Activated naive CD4-positive, alpha-beta T cell (primary cell): ENCODE measurements at places on chromosomes 1 and 21.

DNA sequence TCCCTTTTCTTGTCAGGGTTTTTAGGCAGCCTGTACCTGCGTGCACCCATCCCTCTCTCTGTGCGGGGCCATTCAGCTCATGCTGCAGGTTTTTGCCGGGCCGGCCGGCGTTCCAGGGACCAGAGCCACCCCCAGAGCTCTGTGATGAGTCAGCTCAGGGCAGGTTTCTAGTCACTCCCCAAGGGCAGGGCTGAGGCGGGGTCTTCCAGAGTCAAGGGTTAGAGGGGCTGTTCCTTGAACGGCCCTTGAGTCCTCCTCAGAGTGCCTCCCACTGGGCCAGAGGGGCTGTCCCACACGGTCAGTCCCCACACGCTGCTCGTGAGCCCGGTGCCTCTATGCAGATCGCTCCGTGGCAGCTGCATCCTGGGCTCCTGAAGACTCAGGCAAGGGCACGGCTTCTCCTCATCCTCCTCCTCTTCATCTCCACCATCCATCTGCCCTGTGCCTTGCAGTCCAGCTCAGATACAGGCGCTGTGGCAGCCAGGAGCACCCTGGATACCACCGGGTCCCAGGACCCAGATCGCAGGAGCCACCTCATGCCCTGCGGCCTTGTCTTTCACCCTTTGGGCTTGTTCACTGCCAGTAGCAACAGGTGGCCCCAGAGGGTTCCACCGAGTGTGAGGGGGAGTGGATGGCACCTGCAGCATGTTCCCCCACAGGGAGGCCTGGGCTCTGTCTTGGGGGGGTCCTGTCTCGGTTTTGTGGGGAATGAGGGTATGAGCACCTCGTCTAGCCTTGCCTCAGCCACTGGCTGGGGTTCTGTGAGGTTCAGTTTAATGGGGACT, 17.4 kb downstream of the SLX9 start:
- no peak for DNase-seq

DNA sequence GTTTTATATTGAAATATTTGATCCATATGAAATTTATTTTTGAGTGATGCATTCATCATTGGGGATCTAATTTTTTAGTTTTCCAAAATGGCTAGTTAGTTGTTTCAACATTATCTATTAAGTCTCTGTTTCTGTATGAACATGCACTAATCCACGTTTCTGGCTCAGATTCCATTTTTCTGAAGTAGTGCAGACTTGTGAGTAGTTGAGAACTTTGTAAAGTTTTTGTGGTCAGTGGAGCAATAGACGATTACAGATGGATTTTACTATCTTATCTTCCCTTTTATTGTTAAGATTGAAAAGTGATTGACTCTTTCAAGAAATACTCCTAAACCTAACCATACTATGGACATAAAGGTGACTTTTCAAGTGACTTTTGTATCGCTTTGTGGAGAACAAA, 16.7 kb downstream of the SOAT1 start:
- no peak for DNase-seq

DNA sequence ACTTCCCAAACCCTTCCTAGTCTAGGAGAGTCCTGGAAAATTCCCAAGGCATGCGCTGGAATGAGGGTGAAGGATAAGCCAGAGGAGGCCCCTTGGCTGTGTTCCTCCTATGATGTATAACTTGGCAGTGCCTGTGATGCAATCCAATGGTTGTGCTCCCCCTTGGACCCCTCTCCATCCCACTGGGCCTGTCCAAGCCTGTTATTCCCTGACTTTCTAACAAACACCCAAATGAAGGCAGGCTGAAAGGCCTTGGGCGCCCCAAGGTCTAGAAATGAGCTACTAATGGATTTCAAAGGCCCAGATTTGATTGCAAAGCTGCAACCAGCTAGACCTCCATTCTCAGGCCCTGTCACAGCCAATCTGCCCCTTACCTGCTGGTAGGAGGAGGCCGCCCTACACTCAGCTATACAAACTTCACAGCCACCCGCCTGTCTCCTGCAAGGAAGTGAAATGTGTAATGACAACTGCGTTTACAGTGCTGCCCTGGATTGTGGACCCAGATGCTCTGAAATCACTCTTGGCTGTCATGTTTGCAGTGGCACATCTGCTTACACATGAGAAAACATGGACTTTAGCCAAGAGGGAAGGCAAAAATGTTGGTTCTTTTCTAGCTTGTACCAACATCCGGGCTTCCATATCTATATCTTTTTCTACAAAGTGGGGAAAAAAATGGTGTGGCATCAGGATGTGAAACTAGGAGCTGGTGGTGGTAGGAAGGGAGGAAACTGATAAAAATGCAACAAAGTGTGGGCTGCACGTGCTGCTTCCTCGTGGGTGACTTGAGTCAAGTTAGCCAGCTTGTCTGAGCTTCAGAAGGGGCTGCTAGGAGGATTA, 130.4 kb downstream of the TRABD2B start:
- DNase-seq, result no peak

DNA sequence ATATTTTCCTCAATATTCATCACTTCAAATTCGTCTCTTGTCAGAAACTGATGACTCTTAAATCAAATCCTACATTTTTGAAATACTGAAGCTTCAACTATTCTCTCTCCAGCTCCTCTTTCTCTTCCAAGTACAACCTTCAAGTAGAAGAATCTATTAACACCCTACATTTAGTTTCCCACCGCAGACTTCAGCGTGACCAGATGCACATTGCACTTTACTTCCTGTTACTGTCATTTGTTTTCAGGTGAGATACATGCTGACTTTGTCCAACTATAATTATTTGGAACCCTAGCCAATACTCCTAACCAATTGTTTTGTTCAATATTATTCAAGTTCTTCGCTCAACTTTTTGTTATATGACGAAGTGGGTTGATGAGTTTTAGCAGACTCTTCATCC, 116.0 kb downstream of the MRPL39 start:
- no peak for DNase-seq

GRCh38 chr1:177341773-177342172, 171.0 kb downstream of the BRINP2 start:
- no peak for DNase-seq

- no peak for DNase-seq
These were observed 359.9 kb upstream of the ST6GALNAC5 start for GRCh38 chr1:76507376-76507775.

DNA sequence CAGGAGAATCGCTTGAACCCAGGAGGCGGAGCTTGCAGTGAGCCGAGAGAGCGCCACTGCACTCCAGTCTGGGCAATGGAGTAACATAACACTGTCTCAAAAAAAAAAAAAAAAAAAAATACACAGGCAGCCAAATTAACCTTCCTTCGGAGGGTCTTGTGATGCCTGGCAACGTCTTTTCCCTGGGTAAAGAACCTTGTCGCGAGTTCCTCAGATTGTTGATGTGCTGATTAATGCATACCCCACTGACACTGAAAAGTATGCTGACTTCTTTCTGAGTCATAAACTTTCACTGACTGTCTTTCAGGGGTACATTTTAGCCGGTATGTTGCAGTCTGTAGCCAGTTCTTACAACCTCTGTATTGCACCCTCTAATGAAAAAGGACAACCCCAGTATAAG, 95.1 kb upstream of the SOD1 start:
- DNase-seq, result no peak
